ENCODE measurements at places on chromosomes 6 and 20.

- no peak for DNase-seq
Measured at GRCh38 chr6:82616386-82617028, 252.9 kb downstream of the TPBG start.

- no peak for DNase-seq
Measured at GRCh38 chr6:3898265-3898994, 49.3 kb downstream of the FAM50B start.

DNA sequence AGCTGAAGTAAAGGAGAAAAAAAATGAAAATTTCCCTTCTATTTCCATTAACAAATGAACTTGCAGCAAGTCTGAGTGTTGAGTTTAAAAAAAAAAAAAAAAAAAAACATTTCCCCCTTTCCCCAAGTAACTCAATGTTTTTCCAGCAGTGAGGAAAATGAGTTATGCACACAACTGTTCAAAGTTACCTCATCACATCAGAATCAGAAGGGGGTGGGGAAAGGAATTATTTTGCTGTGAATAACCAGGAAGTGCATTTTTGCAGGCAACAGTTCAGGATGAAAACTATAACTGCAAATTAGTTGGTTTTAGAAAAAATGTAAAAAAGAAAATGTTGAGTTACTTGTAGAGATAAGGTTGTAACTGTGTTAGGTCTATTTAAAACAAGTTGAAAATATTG, 568.9 kb upstream of the CITED2 start:
- DNase-seq, result no peak

- no peak for DNase-seq
Measured at GRCh38 chr6:26161322-26161721, 74.1 kb downstream of the HFE start.

DNA sequence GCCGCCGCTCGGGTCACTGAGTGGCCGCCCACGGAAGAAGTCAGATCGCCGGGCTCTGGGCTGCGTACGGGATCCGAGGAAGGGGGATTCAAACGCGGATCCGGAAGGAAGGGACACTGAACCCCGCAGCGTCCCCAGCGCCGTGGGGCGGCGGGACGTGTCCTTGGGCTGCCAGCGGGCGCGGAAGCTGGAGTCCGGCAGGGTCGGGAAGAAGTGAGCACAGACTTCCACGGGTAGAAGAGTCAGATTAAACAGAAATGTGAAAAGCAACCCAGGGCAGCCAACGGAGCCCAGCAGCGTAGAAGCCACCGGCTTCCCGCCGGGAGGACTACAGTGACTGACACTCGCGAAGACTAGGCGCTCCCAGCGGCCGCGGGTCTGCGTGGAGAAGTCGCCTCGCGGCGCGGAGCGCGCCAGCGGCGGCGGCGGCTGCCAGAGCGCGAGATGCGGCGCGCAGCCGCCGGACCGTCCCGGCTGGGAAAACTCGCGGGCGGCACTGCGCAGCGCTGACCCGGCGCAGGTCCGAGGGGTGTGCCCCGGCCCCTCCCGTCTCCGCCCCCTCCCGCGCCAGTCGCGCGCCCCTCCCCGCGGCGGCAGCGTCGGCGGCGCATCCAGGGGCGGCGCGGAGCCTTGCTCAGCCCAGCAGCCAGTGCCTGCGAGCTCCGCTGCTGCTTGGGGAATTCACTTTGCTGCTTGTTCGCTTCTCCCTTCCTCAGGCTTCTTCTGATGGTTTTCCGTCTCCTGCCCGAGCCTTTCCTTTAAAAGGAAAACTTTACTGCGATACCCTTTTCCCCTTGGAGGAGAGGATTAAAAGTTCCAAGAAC, at the start of gene SAMD5:
Gene SAMD5, plus strand, starts transcription at position 649 of the 824 bp plus-strand sequence. CDS start 239 bp downstream, outside the sequence.
- DNase-seq, result peak; percentile 83

GRCh38 chr6:153160221-153160620, 29.1 kb upstream of the RGS17 start:
- no peak for DNase-seq

DNA sequence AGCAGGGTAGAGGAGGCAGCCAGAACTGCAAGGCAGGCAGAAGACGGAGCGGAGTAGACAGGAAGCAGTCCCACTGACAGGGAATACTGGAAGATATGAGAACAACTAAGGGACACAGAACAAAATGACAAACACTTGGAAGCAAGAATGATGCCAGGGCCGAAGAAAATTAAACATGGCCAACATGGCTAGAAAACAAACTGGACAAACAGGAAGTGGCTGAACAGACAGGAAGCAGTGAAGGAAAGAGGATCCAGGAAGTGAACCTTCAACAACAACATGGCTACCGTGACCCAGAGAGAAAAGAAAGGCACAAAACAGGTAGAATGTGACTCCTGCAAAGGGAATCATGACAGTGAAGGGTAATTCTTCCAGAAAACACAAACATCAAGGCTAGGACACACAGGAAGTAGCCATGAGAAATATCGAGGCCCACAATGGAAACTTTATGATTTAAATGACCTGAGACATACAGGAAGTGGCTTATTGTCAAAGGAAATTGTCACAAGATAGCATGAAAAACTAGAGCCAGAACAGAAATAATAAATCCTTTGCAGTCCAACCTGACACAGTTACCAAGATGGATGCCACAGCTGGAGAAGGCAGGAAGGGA, 9.1 kb downstream of the COL11A2 start:
- DNase-seq, result no peak

- no peak for DNase-seq
Measured at GRCh38 chr6:14598017-14598864, 480.7 kb downstream of the CD83 start.

DNA sequence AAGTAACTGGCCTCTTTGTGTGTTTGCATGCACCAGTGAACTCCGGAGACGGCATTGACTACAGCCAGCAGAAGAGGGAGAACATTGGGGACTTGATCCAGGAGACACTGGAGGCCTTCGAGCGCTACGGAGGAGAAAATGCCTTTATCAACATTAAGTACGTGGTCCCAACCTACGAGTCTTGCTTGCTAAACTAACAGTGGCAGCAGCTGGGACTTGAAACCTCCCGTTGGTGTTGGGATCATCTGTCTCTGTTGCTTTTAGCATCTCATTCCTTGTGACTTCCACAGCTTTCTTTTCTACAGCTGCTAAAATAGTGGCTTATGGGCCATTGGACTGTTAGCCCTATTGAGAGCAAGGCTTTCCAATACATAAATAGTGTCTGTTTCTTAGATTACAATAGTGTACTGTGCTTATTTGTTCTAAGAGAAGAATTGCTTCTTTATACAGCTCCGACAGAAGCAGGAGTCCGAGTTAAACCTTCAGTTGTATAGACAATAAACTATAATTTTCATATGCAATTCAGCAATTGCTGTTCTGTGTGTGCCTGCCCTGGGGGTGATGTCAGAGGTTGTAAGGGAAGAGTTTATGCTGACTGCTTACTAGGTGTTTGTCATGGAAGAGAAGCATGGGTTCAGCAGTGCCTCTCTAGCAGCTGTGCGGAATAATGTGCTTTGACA, 99.6 kb upstream of the QKI start:
- DNase-seq, result no peak

DNA sequence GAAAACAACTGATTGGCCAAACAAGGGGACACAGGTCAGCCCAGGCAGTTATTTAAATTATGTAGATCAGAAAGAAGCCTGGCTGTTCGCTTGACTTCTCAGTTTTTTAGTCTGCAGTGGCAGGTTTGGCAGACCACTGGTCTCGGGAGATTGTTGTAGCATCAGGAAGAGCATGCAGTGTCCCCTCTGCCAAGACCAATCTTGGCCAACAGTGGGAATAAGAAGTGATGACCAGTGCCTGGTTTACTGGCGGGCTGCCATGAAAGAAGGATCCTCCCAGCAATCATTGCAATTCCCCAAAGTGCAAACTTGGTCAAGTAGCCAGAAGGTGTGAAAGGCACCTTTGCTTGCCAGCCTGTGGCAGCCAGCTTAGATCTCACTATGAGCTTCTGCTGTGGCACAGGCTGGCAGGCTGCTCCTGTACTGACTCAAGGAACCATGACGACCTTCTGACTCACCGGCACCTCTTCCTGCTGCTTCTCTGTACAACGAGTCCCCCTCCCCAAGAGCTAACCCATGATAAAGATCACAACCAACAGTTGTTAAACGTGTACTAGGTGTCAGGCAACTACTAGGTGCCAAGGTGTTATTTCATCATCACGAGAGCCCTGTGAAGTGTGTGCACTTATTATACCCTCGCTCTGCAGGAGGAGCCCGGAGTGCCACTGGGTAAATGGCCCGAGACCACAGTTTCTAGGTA, 76.8 kb upstream of the DUSP22 start:
- no peak for DNase-seq

DNA sequence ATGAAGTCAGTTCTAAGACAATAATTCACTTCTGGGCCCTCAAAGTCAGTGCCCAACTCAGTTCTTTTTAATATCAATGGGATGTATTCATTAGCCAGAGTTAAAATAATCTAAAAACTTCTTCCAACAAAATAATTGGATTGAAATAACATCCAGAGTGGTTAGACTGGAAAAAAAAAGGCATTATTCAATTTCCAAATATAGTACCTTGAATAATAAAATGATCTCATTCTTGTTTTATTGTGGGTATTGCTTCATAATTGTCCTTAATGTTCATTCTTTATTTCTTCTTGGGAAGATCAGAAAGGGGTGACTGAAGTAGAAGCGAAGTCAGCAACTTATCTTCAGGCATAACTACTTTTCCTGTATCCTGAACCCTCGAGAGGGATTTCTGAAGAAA, 85.1 kb upstream of the JARID2 start:
- no peak for DNase-seq

- DNase-seq, result peak; percentile 72
Measured at GRCh38 chr20:41428285-41428684, 61.7 kb upstream of the EMILIN3 start.

- no peak for DNase-seq
Measured at GRCh38 chr6:167441715-167442206, 116.9 kb downstream of the TTLL2 start.

DNA sequence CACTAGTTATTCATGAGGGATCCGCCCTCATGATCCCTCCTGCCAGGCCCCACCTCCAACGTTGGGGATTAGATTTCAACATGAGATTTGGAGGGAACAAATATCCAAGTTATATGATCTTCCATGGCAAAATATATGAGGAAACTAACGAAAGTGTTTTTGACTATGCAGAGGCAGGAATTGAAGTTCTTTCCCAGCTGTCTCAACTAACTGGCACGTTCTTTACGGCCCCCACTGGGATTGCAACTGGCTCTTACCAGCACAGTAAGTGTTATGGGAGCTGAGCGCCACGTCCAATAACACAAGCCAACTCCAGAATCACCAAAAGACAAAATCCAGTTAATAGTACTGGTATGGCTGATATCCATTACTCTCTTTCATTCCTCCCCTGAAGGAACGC, 66.6 kb downstream of the ECT2L start:
- no peak for DNase-seq
